ENCODE measurements at places on chromosomes 5 and 9. TPM values are rescaled to one million over a fixed set of nuclear protein-coding genes. Genes with fewer than 3 reads are reported as not detected.

The PGM5 gene
- total RNA-seq = 75.3 TPM

The OR2K2 gene
- not detected for total RNA-seq

The PPP3R2 gene
- total RNA-seq = not detected

The SLIT3 gene
- 62.5 TPM for total RNA-seq

The FXN gene
- 20.6 TPM for total RNA-seq

The IARS1 gene
- total RNA-seq = 97.0 TPM

The COL23A1 gene
- total RNA-seq = 19.7 TPM

The SHROOM1 gene
- total RNA-seq = 8.1 TPM

The ANGPTL2 gene
- 3.6 TPM for total RNA-seq

The PCDHA1 gene
- total RNA-seq = 0.25 TPM

The PCDHB7 gene
- 1.1 TPM for total RNA-seq

The CEL gene
- 1.6 TPM for total RNA-seq

The ANKRD20A1 gene
- 0.07 TPM for total RNA-seq

The FBLL1 gene
- total RNA-seq = 0.63 TPM

The CDH9 gene
- not detected for total RNA-seq

The FCN2 gene
- total RNA-seq = not detected

The TSC1 gene
- 28.5 TPM for total RNA-seq

The ENTREP1 gene
- total RNA-seq = 176 TPM

The EQTN gene
- not detected for total RNA-seq

The PRLR gene
- 0.06 TPM for total RNA-seq

The ALDH1A1 gene
- total RNA-seq = 3.0 TPM

The CD274 gene
- total RNA-seq = 0.39 TPM

The SPATA31A7 gene
- total RNA-seq = not detected

The GRIN3A gene
- not detected for total RNA-seq

The SAPCD2 gene
- total RNA-seq = 42.1 TPM

The KLHL9 gene
- 22.6 TPM for total RNA-seq

The IFNA4 gene
- total RNA-seq = not detected
